ENCODE measurements at places on chromosomes 5 and 9. TPM values are rescaled to one million over a fixed set of nuclear protein-coding genes. Genes with fewer than 3 reads are reported as not detected.

DNA sequence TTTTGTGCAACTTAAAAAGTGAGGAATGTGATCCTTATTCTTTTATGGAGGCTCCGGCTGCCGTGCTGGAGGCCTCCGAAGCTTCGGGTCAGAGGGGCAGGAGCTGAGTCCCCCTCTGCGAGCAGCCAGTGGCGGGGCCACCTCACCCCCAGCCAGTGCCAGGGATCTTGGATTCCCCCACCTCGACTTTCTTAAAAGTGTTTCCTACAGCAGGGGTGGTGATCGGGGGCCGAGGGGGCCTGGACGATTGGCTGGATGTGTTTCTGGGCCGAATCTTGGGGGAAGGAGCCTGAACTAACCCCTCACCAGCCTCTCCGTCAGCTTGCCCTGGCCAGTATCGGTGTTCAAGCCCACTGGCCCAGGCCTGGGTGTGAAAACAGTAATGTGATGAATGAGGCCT, 92.2 kb upstream of the LMX1B start:
- no peak for DNase-seq

DNA sequence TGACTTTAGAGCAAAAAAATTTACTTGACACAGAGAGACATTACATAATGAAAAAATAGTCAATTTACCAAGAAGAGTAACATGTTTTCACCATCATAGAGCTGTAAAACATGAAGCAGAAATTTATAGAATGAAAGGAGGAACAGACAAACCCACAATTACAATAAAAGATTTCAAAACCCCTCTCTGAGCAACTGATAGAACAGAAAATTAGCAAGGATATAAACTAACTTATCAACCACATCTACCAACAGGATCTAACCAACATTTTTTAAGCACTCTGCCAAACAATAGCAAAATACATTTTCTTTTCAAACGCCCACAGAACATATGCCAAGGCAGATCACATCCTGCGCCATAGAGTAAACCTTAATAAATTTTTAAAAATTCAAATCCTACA, 17.9 kb downstream of the SLCO4C1 start:
- no peak for DNase-seq

GRCh38 chr5:163190283-163190682, 247.1 kb upstream of the CCNG1 start:
- no peak for DNase-seq

DNA sequence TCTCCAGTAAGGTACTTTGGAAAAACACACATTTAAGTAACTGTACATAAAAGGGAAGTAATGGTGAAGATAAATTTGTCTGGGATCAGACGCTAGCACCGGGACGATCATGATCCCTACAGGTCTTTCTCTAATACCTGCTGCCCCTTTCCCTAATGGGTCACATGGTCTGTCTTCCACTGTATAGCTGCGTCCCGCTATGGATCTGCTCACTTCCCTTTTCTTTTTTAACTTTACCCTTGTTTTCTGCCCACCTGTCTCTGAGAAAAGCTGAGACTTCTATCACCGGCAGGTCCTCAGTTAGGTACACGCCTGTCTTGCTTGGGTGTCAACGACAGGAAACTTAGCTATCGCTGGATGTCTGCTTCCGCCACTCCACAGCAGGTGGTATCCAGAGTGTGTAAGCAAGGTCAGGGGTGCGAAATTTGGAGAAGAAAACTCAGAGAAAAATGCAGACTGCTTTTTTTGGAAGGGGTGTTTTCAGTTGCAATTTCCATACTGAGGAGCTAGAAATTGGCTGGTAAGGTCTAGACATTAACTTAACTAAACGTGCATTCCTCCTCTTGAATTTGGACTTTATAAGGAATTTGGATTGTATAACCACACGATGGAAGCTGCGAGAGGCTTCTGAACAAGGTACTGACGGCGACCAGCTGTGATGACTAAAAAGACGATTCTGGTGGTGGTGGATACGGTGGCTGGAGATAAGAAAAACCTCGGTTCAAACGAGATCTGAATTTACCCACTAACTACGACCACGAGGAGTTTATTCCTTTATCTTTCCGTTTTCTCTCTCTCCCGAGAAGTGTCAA, 1.1 kb upstream of the ICE1 start:
- peak; percentile 24 for DNase-seq

DNA sequence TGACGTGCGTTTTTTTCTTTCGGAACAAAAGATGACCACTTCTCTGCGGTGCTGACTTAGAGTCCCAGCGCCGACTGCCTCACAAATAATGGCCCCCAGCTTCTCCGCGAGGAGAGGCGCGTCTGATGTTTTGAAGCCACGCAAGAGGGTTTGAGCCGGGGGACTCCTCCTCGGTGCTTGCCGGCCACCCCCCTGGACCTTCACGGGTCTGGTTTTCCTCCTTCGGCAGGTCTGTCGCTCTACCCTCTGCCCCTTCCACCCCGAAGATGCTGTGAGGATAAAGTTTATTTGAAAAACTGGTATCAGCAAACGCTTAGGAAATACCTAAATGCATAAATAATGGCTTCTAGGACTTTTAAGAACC, 584 bp downstream of the USP20 start:
- no peak for DNase-seq

The NTNG2 gene
- polyA plus RNA-seq: 1.0 TPM

The TIMD4 gene
- 0.64 TPM for polyA plus RNA-seq

The SELENOP gene
- polyA plus RNA-seq: not detected

The FUBP3 gene
- 27.6 TPM for polyA plus RNA-seq
